ENCODE measurements at places on chromosomes 3 and 15. TPM values are rescaled to one million over a fixed set of nuclear protein-coding genes. Genes with fewer than 3 reads are reported as not detected.

RPUSD3 gene
- 24.8 TPM for total RNA-seq

DPH6 gene
- 15.3 TPM for total RNA-seq

RETNLB gene
- total RNA-seq: not detected

RTP1 gene
- total RNA-seq: not detected

CRYGS gene
- 0.48 TPM for total RNA-seq

VGLL3 gene
- 1.7 TPM for total RNA-seq

DLL4 gene
- under 0.01 TPM for total RNA-seq

BTBD1 gene
- total RNA-seq: 86.0 TPM

ZNF621 gene
- total RNA-seq: 10.9 TPM

BSN gene
- under 0.01 TPM for total RNA-seq

SNTN gene
- total RNA-seq: not detected

TRPM1 gene
- under 0.01 TPM for total RNA-seq

TMEM45A gene
- total RNA-seq: 18.8 TPM

SPESP1 gene
- total RNA-seq: 5.3 TPM

ASB14 gene
- not detected for total RNA-seq

GRK7 gene
- not detected for total RNA-seq

LRRFIP2 gene
- 75.2 TPM for total RNA-seq

NOP10 gene
- 205 TPM for total RNA-seq

EPM2AIP1 gene
- total RNA-seq: 3.0 TPM

CLSTN2 gene
- total RNA-seq: 0.43 TPM

ZNF620 gene
- total RNA-seq: 0.64 TPM

AMIGO3 gene
- not detected for total RNA-seq

HDC gene
- not detected for total RNA-seq

MOBP gene
- not detected for total RNA-seq

COPG1 gene
- 172 TPM for total RNA-seq

GUCA1C gene
- not detected for total RNA-seq

SRGAP3 gene
- total RNA-seq: 22.6 TPM

CMTM7 gene
- 10.7 TPM for total RNA-seq

MRAS gene
- total RNA-seq: 14.2 TPM

SGO1 gene
- 0.21 TPM for total RNA-seq

POPDC2 gene
- total RNA-seq: not detected

TTLL13 gene
- not detected for total RNA-seq

SENP8 gene
- 1.7 TPM for total RNA-seq

ZBTB20 gene
- total RNA-seq: 4.8 TPM

OR5H1 gene
- total RNA-seq: not detected

ZCWPW2 gene
- 0.21 TPM for total RNA-seq

IL12A gene
- 0.72 TPM for total RNA-seq

HERC2 gene
- total RNA-seq: 31.6 TPM

CASR gene
- not detected for total RNA-seq

CAMP gene
- 27.3 TPM for total RNA-seq

STRIT1 gene
- total RNA-seq: not detected

CX3CR1 gene
- under 0.01 TPM for total RNA-seq

KIF15 gene
- total RNA-seq: 2.4 TPM

KLHL6 gene
- not detected for total RNA-seq

GPR160 gene
- total RNA-seq: 6.3 TPM

MORC1 gene
- not detected for total RNA-seq

VILL gene
- 25.5 TPM for total RNA-seq

LARP6 gene
- total RNA-seq: 32.0 TPM

TMEM40 gene
- total RNA-seq: 21.4 TPM

PGBD4 gene
- total RNA-seq: 1.5 TPM

P3H2 gene
- 9.0 TPM for total RNA-seq

CAMK2N2 gene
- total RNA-seq: not detected

CACNA1D gene
- under 0.01 TPM for total RNA-seq

EIF4E3 gene
- total RNA-seq: 3.2 TPM

STOML1 gene
- total RNA-seq: 20.7 TPM

ALG3 gene
- 50.3 TPM for total RNA-seq

Measured in tracheal epithelial cell (primary cell).